Colonic mucosa (tissue), 4 donors: ENCODE measurements at places on chromosomes 13 and 19. TPM values are rescaled to one million over a fixed set of nuclear protein-coding genes. Genes with fewer than 3 reads are reported as not detected.

Gene PSG11
- total RNA-seq, result not detected

Gene FCER2
- 0.35 TPM for total RNA-seq

Gene DCT
- total RNA-seq, result not detected

Gene ZNF284
- total RNA-seq, result 1.2 TPM

GRCh38 chr13:52701728-52702465 is 37.7 kb downstream of the CNMD start:
- DNase-seq, result no peak

GRCh38 chr13:111614613-111615012 is 294.2 kb downstream of the TEX29 start:
- DNase-seq, result no peak

GRCh38 chr19:4594201-4594600 is 34.7 kb upstream of the SEMA6B start:
- no peak for DNase-seq

DNA sequence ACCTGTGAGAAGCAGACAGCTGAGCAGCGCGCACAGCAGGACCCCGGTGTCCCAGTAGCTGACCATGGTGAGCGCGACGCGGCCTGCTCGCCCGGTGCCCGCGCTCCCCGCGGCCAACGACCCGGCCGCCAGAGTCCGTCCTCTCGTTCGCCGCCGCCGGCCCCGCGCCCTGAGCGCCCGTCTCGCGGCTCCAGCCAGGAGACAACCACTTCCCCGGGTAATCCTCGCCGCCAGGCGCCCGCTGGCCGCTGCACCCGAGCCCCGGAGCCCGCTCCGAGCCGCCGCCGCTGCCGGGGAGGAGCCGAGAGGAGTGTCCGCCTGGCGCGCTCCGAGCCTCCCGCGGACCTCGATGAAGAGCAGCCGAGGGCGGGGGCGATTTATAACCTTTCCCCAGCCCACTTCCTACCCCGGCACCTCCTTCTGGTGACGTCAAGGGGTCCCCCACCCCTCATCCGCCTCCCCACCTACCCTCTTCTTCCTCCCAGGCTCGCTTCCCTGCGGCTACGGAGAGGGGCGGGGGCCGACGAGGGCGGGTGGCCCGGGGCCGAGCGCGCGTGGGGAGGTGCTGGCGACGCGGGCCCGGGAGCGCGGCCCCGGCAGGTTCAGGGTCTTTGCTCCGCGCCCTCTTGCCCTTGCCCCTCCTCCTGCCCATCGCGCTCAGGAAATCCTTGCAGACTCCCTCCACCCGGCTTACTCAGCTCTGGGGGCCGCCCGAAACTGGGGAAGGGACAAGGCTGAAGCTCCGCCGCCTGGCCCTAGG is at the start of gene FLT1:
Gene FLT1, minus strand, starts transcription at position 351 of the 760 bp plus-strand sequence. Its CDS starts 285 bp downstream, at position 66.
- DNase-seq, result peak; percentile 22

GRCh38 chr13:49436890-49437289 is 7.0 kb downstream of the CAB39L start:
- DNase-seq, result no peak

DNA sequence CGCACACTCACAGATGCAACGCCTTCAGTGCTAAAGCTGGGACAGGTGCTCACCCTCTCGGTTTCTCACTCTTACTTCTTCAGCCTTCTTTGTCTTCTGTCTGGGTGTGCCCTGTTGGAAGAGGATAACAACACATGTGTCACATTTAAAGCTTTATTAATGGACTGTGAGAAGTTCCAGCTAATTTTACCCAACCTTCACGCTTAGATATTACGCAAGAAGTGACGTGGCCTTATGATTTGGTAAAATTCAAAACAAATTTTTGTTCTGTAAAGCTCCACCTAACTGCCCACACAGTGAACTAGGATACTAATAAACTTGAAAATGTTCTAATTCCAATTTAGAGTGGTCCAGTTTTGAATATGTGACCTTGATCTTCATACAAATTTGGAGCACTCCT is 66.7 kb upstream of the LRCH1 start:
- DNase-seq, result no peak

- DNase-seq, result no peak
Measured at GRCh38 chr13:28401303-28402056, 93.4 kb downstream of the FLT1 start.

DNA sequence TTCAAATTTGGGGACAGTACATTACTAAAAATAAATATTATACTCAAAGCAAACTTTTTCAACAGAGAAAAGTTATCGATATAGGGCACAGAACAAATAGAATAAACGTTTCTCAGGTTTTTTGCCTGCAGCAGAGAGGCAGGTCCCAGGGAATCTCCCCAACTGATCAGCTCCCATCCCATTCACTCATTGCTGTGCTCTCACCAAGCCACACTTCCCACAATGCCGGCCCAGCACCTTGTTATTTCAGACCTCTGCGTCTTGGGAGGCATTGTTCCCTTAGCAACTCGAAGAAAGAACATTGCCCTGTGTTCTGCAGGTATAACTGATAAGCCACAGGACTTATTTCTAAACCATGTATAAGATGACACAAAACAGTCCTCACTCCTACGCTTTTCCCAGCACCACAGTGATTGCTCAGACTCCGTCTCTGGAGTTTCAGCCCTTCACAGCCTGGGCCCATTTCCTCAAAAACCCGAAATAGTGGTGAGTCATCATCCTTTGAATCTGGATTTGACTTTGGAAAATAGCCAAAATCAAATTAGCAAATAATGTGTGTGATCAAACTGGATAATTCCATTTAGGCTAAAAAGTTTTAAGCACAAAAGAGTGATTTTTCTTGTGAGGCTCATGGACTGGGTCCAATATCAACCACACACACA is 100.4 kb downstream of the DCLK1 start:
- no peak for DNase-seq

DNA sequence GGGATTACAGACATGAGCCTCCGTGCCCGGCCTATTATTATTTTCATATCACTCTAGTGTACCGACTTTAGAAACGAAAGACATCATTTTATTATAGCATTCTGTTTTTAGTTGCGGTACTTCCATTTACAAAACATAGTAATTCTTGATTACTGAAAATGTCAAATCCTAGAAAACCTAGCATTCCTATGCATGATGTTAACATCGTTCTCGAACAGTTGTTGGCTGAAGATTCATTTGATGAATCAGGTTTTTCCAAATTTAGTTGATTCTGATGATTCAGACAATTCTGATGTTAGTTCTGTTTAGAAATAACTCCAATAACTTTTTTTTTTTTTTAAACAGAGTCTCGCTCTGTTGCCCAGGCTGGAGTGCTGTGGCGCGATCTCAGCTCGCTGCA is 11.5 kb upstream of the MTRF1 start:
- DNase-seq, result no peak
